ENCODE measurements at places on chromosomes 3 and 15. TPM values are rescaled to one million over a fixed set of nuclear protein-coding genes. Genes with fewer than 3 reads are reported as not detected.

DNA sequence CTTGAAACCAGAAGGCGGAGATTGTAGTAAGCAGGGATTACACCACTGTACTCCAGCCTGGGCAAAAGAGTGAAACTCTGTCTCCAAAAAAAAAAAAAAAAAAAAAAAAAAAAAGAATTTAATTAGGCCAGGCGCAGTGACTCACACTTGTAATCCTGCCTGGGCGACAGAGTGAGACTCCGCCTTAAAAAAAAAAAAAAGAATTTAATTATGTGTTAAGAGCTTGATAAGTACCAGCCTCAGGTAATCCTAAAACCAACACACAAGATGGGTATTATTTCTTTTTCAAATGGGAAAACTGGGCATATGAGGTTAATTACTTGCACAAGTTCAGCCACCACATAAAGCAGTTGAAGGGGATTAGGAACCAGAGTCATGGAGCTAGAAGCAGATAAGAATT is 49.0 kb downstream of the PBRM1 start:
- peak; percentile 65 for DNase-seq

GRCh38 chr3:21754839-21755238 is 3.8 kb upstream of the ZNF385D start:
- DNase-seq = no peak

GRCh38 chr15:73987250-73987649 is 4.8 kb downstream of the STOML1 start:
- no peak for DNase-seq

GRCh38 chr3:53253707-53254508 is 1.9 kb downstream of the TKT start:
- DNase-seq = no peak

DNA sequence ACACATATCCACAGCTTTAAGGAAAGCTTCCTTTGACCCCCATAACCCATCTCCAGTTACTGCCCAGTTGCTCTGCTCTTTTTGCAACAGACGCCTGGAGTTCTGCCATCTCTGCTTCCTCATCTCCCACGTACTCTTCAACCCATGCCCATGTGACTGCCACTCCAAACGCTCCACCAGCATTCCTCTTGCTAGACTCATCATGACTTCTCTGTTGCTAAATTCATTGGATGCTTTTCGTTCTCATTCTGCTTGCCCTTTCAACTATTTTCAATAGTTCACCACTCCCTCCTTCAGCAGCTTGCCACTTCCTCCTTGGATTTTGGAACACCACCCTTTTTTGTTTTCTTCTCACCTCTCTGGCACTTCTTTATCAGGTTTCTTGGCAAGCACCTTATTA is 2.7 kb upstream of the KNSTRN start:
- peak; percentile 98 for DNase-seq

DNA sequence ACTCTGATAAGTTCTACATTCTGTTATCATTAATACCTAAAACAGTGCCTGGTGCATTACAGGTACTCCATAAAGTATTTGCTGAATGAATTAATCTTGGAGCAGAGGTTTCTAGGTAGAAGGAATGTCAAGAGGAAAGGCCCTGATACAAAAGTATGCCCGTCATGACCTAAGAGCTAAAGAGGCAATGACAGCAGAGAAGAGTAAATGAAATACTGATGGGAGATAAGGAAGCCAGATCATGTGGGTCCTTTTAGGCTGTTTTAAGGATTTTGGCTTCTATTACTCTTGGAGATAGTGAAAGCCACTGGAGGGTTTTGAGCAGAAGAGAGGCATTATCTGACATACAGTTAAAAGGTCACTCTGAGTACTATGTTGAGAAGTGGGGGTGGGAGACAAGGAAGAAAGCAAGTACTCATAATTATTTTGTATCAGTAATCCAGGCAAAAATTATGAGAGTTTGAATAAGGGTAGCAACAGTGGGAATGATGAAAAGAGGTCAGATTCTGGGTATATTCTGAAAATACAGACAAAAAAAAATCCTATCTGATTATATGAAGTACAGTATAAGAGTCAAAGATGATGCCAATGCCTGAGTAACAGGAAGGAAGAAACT is 48.3 kb downstream of the DENND4A start:
- DNase-seq = no peak

DNA sequence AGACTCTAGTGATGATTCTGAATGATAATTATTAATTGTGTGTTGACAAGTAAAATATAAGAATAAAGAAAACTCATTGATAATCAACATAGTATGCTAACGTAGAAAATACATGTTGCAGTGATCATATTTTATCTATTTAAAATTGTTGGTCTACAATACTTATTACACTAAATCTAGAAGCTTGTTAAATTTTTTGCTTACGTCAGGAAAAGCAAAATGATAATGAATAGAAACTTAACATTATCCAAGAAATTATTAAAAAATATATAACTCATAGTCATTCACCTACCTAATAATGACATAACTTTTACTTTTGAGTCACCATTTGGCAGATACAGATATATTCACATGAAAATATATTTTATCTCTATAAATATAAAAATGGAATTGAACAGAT is 984.1 kb downstream of the PLOD2 start:
- no peak for DNase-seq

GRCh38 chr3:115859002-115859807 is 235.9 kb downstream of the GAP43 start:
- DNase-seq = no peak

SOX2 gene
- not detected for total RNA-seq

DNA sequence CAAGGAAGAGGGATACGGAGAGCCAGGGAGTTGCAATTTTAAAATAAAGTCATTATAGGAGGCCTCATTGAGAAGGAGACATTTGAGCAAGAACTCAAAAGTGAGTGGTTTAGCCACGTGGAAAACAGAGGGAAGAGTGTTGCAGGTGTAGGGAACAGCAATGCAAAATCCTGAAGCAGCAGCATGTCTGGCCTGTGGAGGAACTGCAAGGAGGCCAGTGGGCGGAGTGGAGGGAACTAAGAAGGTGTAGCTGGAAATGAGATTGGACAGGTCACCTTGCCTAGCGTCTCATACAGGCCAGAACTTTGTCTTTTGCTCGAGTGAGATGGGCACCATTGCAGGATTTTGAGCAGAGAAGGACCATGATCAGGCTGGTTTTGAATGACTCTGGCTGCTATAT is 34.9 kb downstream of the SAXO2 start:
- no peak for DNase-seq

TGFBR2 gene
- 37.1 TPM for total RNA-seq

KNG1 gene
- total RNA-seq = not detected

- DNase-seq = no peak
These were observed 135.3 kb downstream of the DIPK2A start for GRCh38 chr3:144106970-144107369.

GRCh38 chr3:63824309-63824708 is 5.2 kb downstream of the C3orf49 start:
- peak; percentile 29 for DNase-seq

Data from fibroblast of villous mesenchyme (primary cell).